ENCODE measurements at places on chromosomes 13 and 19.

DNA sequence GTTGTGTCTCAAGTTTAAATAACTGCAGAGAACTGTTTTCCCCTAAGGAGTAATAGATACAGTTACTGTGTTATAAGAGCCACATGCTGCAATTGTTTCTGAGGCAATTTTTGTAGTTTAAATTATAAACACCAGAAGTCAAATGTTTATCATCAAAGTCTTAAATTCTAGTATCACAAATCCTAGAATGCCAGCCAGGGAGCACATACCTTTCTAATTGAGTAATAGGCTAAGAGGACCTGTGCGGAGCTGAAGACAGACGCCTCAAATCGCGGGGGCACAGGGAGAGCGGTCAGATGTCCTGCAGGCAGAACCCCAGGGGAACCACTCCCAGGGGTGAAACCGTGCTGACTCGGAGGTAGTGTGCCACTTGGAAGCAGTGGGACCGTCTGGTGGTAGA, 65.2 kb upstream of the TNFRSF19 start:
- no peak for DNase-seq

DNA sequence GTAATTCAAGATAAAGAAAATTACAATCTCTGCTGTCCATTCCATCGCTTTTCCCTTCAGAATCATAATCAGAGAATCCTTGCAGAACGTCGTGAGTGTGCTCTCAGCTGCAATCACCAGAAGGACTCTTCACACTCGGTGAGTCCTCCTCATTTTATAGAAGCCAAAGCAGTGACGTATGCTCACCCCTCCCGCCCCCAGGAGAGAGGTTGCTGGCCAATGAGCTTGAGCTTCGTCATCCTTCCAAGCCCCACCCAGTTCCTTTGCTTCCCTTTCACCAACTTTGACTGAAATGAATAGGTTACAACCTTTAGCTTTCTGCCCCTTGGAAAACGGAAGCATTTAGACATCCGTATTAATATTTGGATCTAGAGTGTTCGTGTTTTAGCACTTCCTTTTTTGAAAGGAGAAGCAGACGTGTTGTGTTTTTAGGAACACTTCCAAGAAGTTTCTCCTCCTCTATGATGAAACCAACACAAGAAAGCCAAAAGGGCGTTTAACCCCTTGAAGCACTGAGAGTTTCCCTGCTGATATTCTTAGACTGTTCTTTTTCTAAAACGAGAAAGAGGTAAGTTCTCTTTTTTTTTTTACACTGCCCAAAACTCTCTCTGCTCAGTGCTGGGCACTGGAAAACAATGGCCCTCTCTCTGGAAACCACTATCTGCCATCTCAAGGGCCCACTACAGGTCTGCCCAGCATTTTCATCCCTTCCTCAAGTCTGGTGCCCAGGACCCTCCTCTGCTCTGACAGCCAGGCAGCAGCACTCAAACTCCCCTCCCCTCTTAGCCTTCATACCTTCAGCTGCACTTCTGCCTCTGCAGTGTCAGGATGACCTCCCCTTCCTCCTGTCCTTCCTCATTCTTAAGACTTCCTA, 44.3 kb upstream of the CEACAM21 start:
- peak; percentile 76 for DNase-seq

GRCh38 chr19:2848616-2849015, 7.3 kb downstream of the ZNF555 start:
- no peak for DNase-seq

DNA sequence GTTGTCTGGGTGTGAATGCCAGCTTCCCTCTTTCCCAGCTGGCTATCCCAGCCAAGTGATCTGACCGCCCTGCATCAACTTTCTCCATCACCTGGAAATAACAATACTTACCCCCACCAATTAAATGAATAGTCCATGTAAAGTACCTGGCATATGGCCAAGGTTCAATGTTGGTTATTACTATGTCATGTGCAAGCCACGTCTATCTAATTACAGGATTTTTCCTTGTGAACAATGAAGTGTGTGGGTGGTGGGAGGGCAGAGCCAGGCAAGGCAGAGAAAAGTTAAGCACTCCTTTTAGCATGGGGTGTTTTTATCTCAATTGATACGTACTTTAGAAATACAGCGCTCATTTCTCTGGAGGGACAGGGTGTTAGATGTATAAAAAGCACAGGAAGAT, 121.1 kb downstream of the NHLRC3 start:
- no peak for DNase-seq

DNA sequence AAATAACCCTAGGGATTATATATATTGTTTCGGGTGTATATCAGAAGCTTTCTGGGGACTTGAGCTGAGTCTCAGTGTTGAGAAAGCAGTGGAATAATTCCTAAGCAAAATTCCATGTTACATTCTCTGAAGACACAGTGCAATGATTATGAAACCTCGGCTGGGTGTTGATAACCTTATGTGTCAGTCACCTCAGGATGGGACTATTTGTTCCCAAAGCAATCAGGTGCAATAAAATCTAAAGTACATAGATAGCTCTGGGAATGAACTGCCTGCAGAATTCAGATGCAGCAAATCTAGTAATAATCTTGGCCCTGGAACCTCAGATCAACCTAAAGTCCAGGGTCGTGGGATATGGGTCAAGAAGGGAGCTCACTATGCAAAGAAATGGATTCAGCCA, 53.0 kb downstream of the EDNRB start:
- no peak for DNase-seq

DNA sequence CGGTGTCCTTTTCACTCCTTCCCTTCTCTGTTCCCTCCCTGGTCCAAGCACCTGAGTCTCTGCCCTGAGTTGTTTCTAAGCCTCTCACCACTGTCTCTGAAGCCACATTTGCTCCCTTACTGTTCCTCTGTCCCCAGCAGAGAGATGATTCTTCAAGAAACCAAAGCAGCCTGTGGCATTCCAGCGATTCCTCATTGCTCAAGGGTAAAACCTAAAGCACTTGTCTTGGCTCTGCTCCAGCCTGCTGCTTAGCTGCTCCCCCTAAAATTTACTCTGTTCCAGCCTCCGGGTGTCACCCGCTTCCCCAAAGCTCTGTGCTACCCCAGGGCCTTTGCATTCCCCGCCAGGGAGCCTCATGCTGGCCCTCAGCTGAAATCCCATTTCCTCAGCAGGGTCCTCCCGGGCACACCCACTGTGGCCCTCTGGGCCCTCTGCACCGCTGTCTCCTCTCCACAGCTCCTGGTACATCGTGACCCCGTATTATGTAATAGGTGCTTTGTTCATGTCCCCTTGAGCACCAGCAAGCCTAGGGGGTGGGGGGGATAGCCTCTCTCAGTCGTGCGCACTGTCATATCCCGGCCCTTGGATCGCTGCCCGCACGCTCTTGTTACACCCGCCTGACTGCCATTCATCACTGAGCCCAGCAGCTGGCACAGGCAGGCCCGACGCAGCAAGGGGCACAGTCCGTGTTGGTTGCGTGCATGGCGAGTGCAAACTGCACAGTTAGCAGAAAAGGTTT, 15.8 kb downstream of the TECR start:
- DNase-seq = no peak

DNA sequence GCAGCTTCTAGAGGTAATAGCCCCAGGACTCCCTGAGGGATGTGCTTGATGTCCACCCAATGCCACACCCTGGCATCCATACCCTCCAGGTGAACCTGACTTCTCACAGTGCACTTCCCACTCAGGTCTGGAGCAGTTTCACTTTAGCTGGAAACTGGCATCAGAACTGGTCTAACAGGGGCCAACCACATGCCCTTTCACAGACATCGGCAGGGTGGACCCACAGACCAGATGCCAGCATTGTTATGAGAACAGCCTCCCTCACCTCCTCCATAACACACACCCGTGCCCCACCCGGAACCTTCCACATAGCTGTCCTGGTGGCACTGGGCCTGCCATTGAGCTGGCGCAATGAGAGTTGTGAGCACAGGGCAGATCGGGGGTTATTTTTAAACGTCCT, 77.4 kb upstream of the GPR12 start:
- no peak for DNase-seq

DNA sequence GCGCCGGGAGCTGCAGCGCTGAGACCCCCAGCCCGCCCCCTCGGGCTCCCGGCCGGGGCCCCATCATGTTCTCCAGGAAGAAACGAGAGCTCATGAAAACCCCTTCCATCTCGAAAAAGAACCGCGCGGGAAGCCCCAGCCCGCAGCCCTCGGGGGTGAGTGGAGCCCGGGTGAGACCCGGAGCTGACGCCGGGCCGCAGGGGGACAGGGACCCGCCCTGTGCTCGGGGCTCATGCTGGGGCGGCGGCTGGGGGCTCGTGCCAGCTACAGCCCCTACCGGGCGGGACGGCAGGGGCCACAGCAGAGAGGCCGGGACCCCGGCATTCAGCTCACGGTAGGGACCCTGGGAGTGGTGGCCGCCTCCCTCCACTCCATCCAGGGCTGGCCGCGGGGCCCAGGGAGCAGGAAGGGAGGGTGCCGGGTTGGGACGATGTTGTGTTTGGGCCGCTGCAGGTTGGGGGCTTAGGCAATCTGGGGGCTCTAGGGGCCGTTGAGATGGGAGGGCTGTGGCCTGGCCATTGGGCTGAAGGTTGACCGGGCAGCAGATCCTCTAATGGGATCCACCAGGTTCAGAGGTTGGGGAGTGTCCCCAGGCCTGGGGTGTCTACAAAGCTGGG, 482 bp downstream of the ARHGAP45 start:
- peak; percentile 54 for DNase-seq

DNA sequence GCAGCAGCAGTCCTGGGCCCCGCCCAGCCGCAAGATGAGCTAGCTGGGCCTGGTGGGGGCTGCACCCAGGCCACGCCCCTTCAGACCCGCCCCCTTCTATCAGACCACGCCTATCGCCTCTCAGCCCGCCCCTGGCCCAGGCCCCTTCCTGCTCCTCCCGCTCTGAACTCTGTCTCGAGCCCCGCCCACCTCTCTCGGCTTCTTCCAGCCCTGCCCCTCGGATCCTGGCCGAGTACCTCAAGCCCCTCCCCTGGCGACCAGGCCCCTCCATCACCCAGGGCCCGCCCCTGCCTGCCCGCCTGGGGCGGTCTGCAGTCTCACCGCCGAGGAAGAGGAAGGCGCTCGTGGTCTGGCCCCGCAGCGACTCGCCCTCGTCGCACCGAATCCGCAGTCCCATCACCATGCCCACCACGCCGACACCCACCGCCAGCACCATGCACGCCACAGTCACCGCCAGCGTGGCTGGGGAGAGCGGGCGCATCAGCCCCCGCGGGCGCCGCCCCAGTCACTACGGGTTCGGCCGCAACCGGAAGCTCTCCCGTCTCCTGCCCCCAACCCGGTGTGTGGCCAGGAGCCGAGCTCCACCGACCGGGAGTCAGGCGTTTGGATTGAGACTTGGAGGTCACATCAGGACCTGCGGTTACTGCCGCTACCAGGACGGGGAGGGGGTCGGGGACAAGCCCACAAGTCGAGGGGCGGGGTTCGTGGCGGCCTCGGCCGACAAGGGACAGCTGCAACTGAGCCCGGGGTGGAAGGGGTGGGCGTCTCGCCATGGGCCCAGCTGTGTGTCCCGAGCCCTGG, 1.0 kb downstream of the CLDND2 start:
- peak; percentile 98 for DNase-seq

- no peak for DNase-seq
These were observed 682 bp downstream of the SSBP4 start for GRCh38 chr19:18419699-18420460.

DNA sequence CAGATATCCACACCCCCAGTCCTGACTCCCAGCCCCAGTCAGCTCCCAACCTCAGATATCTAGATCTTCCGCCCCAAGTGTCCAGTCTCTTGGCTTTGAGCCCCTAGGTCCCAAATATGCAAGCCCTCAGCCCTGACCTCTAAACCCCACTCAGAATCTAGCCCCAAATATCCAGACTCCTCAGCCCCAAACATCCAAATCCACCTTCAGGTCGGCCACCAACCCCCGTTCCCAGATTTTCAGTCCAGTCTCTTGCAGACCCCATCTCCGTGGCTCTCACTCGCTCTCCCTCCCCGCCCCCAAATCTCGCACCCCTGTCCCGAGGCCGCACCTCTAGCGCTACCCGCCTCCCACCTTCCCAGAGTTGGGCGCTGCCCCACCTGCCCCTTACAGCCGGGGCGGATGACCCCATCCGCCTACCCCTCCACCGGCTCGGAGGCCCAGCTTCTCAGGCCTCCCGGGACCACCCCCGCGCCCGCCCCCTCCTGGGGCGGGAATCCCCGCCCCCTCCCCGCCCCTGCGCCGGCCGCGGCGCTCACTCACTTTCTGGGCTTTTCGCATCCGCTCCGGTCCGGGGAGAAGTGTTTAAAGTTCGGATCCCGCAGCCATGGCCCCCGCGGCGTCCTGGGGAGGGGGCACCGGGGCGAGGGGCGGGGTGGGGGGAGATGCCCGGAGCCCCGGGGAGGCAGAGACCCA, 604 bp downstream of the ERFL start:
- no peak for DNase-seq

DNA sequence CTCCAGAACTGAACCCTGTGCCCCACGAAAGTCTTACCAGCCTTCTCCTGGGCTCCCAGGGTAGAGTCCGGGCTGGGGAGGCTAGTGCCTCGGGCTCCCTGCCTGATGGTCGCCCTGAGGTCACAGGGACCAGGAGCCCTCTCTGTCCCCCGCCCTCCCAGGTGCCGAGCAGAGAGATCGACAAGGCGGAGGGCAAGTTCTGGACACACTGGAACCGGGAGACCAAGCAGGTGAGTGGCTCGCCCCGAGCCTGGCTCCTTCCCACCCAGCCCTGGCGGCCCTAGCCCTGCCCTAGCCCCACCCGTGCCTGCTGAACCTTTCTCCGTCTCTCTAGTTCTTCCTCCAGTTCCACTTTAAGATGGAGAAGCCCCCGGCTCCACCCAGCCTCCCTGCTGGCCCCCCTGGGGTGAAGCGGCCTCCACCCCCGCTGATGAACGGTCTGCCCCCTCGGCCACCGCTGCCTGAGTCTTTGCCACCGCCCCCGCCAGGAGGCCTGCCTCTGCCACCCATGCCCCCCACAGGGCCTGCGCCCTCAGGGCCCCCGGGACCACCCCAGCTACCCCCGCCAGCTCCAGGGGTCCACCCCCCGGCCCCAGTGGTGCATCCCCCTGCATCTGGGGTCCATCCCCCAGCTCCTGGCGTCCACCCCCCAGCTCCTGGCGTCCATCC, 1.6 kb upstream of the AMH start:
- DNase-seq = no peak

- DNase-seq = no peak
These were observed 11.7 kb upstream of the TMEM255B start for GRCh38 chr13:113747291-113747833.

GRCh38 chr13:99740251-99740979, 231.2 kb downstream of the ZIC5 start:
- DNase-seq = no peak

DNA sequence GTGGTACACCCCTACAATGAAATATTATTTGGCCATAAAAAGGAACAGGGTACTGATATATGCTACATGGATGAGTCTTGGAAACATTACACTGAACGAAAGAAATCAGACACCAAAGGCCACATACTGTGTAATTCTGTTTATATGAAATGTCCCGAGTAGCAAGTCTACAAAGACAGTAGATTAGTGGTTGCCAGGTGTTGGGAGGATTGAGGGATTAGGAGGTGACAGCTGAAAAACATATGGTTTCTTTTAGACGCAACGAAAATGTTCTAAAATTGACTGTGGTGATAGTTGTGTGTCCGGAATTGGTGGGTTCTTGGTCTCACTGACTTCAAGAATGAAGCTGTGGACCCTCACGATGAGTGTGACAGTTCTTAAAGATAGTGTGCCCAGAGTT, 35.1 kb downstream of the IL17D start:
- no peak for DNase-seq

- DNase-seq = no peak
These were observed 38.4 kb downstream of the DEDD2 start for GRCh38 chr19:42178791-42179674.

- no peak for DNase-seq
These were observed 11.2 kb downstream of the DKKL1 start for GRCh38 chr19:49374665-49375434.

Data from stimulated activated CD8-positive, alpha-beta memory T cell treated with anti-CD3 and anti-CD28 coated beads, Interleukin-4, amount 100 ng/mL, for 4 hours (primary cell).